Left forelimb (tissue), 1 donor: ENCODE measurements at places on chromosomes 3 and 15.

DNA sequence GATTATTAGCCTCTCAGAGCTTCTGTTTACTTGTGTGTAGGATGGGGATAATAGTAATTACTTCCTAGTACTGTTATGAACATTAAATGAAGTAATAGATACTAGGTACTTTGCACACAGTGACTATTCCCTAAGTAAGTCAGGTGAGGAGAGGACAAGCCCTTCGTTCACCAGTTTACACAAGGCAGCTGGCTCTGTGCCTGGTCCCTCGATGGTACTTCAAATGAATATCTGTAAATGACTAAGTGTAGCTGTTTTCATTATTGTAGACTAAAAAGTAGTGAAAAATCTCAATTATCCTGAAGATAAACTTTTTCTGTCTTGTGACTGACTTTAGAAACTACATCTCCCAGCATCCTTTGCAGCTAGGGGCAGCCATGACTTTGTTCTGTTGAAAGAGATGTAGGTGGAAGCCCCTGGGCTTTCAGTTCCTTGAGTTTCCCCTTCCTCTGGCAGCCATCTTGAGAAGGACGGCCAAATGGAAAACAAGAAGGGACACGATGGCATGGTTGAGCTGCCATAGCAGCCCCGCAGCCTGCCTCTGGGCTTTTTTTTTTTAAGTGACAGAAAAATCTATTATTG lies 11.7 kb upstream of the WNT7A start:
- DNase-seq = no peak

DNA sequence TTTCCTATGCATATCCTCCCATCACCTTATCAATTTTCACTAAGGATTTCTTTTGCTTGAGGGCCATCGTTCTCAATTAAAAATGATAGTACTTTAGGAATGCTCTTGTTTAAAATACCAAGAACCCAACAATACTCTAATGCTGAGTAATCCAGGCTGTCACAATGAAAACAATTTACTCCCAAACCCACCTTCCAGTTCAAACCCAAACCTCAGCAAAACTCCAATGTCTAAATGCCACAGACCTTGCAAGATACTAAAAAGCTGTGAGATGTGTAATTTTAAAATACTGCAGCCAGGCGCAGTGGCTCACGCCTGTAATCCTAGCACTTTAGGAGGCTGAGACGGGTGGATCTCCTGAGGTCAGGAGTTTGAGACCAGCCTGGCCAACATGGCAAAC lies 889.8 kb downstream of the ROBO1 start:
- DNase-seq = no peak

GRCh38 chr3:122349171-122349570 lies 24.1 kb downstream of the CSTA start:
- DNase-seq = no peak

DNA sequence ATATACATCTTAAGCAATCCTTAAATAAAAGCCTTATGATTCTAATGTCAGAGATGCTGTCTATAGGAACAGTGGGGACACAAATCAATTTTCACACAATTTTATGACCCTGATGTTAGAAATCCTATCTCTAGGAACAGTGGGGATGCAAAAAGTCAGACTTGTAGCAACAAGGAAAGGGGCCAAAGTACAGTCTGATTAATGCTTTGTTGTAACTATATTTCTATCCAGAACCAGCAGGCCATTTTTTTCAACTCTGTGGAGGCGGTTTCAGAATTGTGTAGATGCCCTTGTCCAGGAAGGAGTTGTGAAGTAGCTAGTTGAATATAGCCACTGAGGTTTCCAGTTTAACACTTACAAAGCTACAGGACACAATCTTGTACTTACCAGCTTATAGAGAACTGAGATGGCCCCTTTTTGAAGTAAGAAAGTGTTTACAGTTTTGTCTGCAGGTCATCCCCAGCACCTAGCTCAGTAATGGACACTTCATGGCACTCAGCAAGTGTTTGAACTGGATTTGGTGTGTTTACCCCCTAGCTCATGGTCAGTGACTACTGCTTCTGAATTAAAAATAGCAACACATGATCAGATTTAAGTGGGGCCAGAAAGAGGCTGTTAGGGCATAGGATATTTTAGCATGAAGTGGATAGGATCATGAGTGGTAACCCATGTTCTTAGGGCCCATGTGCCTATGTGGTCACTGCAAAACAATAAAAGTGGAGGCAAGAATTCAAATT lies 54.3 kb downstream of the RAB7A start:
- no peak for DNase-seq

- DNase-seq = no peak
These were observed 78.6 kb upstream of the ADAMTS9 start for GRCh38 chr3:64766440-64766839.

GRCh38 chr3:122332551-122332950 lies 7.5 kb downstream of the CSTA start:
- no peak for DNase-seq

DNA sequence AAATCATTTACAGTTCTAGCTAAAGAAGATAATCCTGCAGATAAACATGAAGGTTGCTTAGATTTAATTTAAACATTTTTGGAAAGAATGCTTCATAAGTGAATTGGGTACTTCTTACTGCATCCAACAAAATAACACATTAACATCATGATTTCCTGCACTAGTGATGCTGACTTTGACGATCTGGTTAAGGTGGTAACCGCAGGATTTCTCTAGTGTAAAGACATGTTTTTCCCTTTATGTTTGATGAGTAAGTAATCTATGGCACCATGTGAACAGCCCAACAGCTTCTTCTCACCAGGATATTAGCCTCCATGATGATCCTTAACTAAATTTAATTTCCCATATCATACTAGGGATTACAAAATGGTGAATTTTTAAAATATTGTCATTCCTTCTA lies 14.1 kb downstream of the SPPL2A start:
- no peak for DNase-seq

- DNase-seq = no peak
These were observed 455 bp upstream of the ABHD17C start for GRCh38 chr15:80694611-80695098.

DNA sequence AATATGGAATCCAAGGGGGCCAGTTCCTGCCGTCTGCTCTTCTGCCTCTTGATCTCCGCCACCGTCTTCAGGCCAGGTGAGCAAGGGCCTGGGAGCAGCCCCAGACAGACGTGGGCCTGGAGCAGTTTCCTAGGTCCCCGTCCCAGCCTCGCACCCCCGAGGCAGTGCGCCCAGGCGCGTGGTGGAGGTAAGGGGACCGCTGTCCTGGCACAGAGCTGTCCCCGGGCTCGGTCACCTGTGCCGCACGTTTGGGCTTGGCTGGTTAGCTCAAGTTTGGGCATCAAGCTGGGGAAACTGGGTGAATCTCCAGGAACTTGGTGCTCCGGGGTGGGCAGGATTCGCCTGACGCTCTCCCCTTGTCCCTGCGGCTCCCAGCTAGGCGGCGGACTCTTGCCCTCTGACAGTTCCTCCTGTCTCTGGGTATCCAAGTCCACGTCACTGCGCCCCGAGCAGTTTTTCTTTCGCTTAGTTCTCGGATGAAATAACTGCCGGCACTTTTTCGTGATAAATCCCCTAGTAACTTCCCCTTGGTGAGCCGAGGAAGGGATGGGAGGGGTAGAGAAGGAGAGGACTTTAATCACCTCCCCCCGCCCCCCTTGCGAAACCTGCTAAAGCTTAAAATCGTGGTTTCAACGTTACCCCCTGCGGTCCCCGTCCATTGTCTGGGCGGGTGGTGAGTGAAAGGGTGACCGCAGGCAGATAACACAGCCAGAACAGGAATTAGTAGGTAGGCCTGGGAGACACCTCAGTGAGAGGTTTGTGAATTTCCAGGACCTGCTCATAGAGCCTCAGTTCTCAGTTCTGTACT lies 901 bp downstream of the ALCAM start:
- no peak for DNase-seq
